ENCODE measurements at places on chromosomes 6 and 20.

DNA sequence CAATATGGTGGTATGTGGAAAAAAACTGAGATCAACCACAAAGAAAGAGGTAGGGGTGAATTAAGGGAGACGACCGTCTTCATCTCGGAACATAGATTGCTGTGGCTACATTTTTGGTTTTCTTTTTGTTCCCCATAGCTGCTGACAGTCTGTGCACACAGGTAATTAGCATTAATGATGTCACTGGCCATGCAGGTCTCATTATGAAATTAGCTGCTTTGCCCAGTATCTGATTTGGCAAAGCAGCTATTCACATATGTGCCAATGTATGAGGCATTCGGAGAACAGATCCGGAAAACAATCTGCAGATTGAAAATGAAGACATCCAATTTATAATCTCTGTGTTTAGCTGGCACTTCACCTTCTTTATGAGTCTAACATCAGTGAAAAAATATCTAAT lies 13.1 kb downstream of the NOX3 start:
- DNase-seq = no peak

- DNase-seq = no peak
Observed at GRCh38 chr6:12916006-12916405, 199.4 kb downstream of the PHACTR1 start.

DNA sequence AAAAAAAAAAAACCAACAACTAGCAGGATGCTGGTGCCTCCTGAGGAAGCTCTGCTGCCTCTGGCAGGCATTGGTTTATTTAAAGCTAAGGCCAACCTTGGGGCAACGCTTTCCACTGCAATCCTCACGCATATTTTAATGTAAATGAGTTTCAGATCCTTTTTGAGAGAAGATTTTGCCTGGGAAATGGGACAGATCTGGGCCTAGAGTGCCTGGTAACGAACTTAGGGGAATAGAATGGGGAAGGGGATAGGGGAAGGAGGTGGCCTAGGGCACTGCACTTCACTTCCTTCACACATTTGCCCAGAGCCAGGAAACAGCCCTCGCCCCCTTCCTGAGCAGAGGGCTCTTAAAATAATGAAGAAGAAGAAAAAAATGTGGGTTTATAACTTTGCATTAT lies 132.7 kb upstream of the TMEM170B start:
- no peak for DNase-seq

GRCh38 chr6:135897087-135897486 lies 45.6 kb downstream of the PDE7B start:
- DNase-seq = no peak

- DNase-seq = no peak
Observed at GRCh38 chr6:91802431-91802830, 1215.6 kb upstream of the MAP3K7 start.

Measured in vagina (tissue), 2 donors.